ENCODE measurements at places on chromosomes 4 and X.

DNA sequence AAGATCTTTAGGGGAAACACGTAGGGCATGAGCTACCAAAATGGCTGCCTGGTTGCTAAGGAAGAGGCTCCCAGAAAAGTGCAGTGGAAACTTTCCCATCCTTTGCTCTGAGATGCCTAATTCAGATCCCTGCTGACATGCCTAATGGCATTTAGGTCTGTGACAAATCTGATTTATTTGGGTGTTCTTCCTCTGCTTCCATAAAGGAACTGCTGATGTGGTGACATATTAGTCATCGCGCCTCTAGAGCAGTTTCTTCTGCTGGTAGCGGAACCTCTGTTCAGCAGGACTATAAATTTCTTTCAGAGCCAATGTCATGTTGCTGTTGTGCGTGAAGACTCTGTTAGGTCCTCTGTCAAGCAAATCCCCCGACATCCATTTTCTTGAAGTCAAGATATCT, 310.0 kb downstream of the PDHA2 start:
- no peak for DNase-seq

DNA sequence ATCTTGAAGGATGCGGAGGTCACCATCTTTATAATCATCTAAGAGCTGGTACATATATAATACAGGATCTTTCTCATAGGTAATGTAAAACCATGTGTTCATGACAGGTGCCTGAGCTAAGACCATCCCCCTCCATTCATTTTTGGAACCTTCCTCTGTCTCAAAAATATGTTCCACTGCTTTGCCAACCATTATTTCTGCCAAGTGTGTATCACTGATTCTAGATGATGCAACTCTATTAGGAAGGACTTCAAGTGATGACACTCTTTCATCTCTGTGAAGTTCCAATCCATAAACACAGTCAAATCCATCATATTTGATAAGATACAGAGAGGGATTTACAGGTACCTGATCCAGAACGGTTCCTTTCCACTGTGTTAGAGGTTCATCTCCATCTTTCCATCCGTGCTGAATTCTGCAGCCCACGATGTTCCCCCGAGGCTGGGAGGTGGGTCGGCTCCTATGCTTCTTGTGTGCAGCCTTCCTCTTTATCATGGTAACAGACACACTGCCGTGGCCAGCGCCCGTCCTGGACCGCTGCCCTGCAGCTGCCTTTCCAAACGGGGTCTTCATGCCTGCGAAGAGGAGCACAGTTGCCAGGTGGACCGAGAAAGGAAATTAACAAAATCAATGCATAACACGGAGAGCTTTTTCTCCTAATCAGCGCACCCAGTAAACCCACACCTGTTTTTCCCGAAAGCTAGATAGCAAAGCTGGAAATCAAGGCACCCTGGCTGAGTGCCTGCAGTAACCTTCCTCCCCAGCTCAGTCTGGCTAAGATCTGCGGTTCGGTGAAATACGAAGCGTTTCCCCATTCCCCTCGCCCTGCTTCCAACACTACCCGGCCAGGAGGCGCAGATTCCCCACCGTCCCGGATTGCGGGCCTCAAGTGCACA, 718 bp downstream of the SPIN3 start:
- DNase-seq, result no peak

DNA sequence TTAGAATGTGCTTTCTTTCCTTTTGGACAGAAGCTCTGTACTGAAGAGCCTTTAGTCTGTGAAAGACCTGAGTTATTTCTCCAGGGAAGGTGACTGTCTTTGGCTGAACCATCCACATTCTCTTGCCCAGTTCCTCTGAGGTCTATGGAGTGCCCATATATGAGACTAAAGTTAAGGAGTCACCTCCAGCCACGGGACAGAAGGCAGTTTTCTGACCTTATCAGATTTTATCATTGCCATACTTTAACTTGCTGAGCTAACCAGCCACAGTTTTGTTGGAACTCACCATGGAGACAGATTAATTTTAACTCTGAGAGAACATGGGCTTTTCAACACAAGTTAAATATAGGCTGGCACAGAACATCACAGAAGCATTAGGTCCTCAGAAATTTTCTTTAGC, 26.3 kb downstream of the IL1RAPL1 start:
- DNase-seq, result no peak

GRCh38 chr4:93501946-93502345, 326.6 kb upstream of the ATOH1 start:
- no peak for DNase-seq

- no peak for DNase-seq
Observed at GRCh38 chr4:40800064-40800463, 50.3 kb downstream of the NSUN7 start.

- DNase-seq, result peak; percentile 7
Observed at GRCh38 chr4:151801547-151802516, 41.0 kb upstream of the GATB start.

- no peak for DNase-seq
Observed at GRCh38 chr4:164904336-164904735, 27.4 kb downstream of the APELA start.

DNA sequence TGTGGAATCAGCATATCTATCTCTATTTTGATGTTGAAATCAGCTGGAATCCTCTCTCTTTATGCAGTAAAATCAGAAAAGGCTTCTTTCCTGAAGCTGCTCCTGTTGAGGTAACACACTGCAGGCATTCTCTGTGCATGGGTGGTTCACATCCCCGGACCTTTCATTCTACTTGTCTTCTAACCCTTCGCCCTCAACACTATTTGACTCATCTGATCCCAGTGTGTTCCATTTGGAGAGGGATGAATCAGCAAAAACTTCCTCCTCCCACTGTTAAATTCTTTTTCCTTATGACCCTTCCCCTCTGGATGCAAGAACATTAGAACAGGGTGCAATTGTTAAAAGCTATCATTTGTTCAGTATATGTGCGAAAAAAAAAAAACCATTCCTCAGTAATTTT, 67.4 kb downstream of the RNF150 start:
- no peak for DNase-seq

DNA sequence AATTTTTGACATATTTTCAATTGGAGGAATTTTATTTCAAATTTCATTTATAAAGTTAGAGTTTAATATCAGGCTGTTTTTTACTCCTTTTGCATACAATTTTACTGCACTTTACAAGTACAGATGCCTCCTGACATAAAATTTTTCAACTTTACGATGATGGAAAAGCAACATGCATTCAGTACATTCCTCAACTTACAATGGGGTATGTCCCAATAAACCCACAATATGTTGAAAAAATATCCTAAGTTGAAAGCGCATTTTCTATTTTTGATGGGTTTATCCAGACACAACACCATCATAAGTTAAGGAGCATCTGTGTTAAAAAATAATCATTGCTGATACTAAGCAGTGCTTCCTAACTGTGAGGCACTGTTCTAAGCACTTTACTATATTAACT, 4.3 kb downstream of the KLHL5 start:
- no peak for DNase-seq

DNA sequence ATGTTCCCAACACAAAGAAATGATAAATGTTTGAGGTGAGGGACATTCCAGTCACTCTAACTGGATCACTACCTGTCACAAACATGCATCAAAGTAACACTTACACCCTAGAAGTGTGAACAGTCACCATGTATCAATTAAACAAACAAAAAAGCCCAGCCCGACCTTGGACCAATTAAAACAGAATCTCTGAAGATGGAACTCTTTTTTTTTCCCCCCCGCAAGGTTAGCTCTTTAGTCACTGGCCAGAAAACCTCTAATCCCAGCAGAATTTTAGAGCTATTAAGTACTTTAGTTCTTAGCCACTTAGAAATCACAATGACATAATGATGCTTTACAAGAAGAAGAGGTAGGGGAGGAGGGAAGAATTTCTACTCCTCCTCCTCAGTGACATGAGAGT, 154.5 kb downstream of the PALLD start:
- no peak for DNase-seq

- DNase-seq, result peak; percentile 68
Observed at GRCh38 chr4:143184503-143185252, at the start of gene USP38. USP38 (plus strand) TSS chr4:143184917; CDS start chr4:143185451, 534 bp downstream.

DNA sequence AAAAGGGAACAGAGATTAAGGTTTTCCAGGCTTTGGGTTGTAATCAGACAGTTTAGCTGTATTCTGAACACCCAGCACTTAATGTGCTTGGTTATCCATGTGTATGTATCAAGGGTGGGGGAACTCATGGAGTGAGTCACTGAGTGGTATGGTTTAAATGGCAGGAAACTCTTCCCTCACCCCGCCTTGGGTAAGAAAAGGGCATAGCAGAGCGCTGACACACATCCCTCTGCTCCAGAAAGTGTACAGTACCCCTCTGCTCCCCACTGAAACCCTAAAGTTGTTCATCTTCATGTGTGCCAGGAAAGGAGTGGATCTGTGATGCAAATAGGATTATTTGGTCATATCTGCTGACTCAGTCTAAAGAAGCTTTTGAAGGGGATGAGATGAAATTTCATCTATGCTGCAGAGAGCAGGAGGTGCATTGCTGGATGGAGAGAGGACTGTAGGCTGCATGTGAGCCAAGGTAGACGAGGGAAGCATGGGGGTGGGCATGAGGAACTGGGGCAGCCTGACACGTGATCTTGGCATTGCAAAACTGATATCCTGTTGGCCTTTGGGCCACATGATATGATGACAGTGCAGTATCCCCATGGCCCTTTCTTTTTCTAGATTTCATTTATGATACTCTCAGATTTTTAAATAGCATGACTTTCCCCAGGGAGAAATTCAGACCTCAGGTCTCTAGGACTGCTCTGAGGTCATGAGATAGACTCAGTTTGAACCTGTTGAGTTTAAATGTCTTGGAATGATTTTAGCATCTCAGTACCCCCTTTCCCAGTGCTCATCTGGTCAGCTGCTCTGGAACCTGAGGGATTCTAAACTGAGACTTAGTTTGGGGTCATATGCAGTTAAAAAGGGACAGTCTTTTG, 84.8 kb downstream of the TMEM164 start:
- no peak for DNase-seq

Data from stimulated activated CD8-positive, alpha-beta memory T cell treated with anti-CD3 and anti-CD28 coated beads, Interleukin-7, amount 100 ng/mL, for 1 hour (primary cell).